ENCODE measurements at places on chromosomes 12 and 14.

DNA sequence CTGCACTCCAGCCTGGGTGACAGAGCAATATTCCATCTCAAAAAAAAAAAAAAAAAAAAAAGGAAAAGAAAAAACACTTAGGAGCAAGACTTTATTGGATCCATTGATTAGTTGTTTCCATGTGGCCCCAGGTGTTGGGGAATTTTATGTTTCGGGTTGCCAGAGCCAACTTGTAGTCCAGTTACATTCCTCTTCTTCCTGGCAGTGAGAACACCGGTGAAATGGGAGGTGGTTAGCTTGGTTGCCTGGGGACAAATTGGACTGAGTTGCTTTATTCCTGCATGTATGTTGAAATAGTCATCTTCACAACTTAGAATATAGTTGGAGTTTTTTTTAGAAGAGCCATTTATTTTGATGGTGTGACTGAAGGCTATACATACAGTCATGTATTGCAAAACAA, 12.6 kb downstream of the RCOR1 start:
- no peak for DNase-seq

DNA sequence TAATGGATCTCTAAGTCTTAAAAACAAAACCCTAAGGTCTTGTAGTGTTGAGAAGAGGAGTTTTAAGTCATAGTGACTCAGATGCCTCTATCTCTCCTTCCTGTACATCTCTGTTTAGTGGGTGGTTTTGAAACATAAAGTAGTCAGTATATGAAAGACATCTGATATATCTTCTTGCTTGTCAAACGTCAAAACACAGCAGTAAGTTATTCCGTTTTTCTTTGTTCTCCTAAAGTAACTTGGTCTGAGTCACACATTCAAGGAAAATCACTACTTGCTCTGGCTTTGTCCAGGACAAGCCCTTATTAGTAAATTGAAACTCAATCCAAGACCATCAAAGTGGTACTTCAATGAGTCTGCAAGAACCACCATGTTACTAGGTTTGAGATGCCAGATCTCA, 1172.5 kb downstream of the BCL11B start:
- no peak for DNase-seq

DNA sequence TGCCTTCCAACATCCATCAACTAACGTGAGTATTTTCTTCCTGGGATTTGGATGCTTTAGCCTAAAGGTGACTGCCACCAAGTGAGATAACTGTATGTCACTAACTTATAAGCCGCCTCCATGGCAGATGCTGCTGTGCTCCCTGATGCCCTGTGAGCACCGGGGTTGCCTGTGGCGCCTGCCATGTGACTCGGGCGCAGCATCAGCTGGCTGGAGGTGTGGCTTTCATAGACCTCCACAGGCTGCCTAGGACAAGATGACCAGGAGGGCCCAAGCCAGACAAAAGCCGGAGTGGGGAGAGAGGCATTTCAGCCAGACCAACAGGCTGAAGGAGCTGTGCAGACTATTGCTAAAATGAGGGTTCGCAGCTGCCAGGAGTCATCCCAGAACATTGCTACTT, 55.7 kb downstream of the ANAPC7 start:
- no peak for DNase-seq

GRCh38 chr12:25817166-25817565, 141.3 kb upstream of the RASSF8 start:
- no peak for DNase-seq

- DNase-seq: no peak
These were observed 17.1 kb downstream of the OTUB2 start for GRCh38 chr14:94043111-94043755.

DNA sequence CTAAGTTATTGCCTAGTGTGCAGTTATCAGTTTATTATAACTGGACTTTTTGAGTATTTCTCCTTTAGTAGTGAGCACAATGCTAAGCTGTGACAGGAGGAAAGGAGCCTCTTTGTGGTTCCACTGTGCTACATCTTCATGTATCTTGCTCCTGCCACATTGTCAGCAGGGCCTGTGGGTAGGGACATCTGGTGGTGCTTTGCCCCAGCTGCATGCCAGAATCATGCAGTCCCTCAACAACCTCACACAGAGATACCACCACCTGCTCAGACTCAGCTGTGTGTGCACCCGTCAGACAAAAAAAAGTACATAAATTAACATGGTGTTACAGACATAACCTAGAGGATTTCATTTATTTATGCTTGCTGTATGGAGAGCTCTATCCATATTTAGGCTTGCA, 51.1 kb downstream of the MIS18BP1 start:
- DNase-seq: no peak

GRCh38 chr12:112961074-112961473, 17.2 kb upstream of the OAS2 start:
- DNase-seq: no peak

GRCh38 chr12:76152181-76152807, 67.8 kb upstream of the NAP1L1 start:
- DNase-seq: no peak

DNA sequence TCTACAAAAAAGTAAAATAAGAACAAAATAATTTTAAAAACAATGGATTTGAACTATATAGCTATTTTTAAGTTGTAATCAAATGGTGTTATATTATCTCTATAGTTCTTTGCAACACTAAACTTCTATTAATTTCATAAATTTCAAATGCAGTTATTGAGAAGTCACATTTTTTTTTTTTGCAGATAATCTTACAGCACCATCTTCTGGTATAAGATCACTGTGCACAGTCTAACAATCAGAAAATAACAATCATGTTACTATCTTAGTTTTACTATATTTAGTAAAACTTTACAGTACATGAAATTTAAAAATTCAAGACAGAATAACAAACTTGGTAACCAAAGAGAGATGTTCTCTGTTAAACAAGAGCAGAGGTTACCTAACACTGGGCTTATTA, 40.6 kb downstream of the GXYLT1 start:
- no peak for DNase-seq

DNA sequence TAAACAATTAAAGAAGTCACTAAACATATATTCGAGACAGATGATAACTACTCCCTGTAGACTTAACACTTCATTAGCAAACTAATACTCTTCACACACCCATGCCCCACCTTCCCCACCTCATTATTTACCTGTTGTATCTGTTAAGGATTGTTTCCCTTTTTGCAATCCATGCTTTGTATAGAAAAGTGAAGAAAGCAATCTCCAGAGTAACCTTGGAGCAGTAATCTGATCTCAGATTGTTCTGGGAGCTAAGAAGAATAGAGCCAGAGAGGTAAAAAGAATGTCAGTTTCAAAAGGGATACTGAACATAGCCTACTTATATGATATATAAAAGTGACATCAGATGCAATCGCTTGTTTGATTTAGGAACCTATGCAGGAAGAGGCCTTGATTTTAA, 37.4 kb downstream of the PLEKHA5 start:
- DNase-seq: no peak

GRCh38 chr14:54253195-54253947, 143.4 kb upstream of the CDKN3 start:
- no peak for DNase-seq

GRCh38 chr14:42045383-42045782, 438.7 kb downstream of the LRFN5 start:
- no peak for DNase-seq
